Fibroblast of pulmonary artery (primary cell): ENCODE measurements at places on chromosomes 2 and 18.
A peak's percentile ranks its signal among the peaks of the same experiment; 100 is the strongest.

DNA sequence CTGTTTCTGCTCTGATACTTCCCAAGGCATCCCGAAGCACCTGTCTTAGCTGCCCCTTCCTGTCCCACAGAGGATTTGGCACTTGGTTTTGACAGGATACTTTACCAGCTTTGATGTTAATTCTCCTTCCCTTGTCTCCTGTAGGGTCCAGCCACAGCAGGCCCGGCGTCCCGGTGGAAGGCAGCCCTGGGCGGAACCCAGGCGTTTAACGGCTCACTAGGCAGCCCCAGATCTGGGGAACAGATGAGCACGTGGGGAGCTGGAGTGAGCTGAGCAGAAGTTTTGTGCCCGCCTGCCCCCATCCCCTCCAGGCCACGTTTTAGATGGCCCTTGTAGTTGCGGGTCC, 11.4 kb downstream of the ANKRD23 start:
- DNase-seq, result no peak

DNA sequence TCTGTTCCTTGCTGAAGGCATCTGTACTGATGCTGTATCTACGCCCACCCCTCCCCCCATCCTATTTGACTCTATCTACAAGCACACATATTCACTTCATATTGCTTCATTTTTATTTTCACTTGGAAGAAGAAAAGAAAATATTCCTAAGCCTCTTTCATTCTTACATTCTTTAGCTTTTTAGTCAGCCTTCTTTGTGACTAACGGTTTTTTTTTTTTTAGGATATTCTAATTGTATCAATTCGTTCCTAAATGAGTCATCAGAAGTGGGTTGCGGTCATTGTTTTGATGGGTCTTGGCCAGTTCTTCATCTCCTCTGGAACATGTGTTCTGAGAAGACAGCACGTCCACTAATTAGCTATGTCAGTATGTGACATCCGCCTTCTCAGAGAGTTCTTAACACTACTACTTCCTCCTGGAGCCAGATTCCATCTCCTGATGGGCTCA, 88.7 kb downstream of the MYO1B start:
- DNase-seq, result peak; percentile 81

- DNase-seq, result no peak
Observed at GRCh38 chr18:57754577-57755338, 48.4 kb downstream of the ATP8B1 start.

GRCh38 chr18:28512357-28512756, 335.4 kb upstream of the CDH2 start:
- DNase-seq, result no peak

GRCh38 chr2:217614498-217614897, 388.3 kb downstream of the TNS1 start:
- DNase-seq, result no peak

DNA sequence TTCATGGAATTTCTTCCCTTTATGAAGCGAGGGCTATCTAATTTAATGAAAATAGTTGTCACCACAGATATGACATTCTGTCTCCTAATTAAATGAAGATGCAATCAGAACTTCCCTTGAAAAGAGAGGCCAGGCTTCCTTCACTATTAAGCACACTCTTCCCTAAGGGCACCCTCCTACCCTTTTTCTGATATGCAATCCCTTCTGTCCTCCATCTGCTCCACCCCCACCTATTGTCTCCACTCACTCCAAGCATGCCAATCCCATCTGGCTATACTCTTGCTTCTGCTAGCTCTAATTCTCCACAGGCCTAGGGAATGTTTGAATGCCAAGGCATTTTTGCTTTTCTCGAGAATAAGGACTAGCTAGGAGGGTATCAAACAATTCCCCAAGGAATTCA, 818.4 kb upstream of the FSHR start:
- no peak for DNase-seq

GRCh38 chr18:4353853-4354418, 101.2 kb downstream of the DLGAP1 start:
- DNase-seq, result no peak
